Nephron progenitor cell (in vitro differentiated cells): ENCODE measurements at places on chromosomes 1 and 21.

GRCh38 chr1:83741348-83741747, 257.6 kb downstream of the TTLL7 start:
- peak; percentile 44 for DNase-seq

DNA sequence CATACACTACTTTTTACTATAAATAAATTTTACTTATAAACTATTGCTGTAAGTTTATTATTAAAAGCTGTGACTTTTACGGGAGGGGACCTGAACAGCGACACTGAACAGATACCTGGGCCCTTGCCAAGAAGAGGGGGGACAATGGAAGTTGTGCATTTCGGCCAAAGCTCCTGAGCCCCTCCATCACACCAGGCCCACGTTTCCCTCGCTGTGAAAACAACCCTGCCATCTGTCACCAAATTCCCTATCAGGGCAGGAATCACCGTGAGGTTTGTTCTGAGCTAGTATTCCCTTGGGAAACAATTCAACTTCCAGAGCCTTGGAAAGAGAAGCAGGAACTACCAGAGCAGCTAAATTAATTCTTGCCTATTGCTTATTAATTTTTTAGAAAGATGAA, 37.0 kb downstream of the VTCN1 start:
- DNase-seq: no peak

DNA sequence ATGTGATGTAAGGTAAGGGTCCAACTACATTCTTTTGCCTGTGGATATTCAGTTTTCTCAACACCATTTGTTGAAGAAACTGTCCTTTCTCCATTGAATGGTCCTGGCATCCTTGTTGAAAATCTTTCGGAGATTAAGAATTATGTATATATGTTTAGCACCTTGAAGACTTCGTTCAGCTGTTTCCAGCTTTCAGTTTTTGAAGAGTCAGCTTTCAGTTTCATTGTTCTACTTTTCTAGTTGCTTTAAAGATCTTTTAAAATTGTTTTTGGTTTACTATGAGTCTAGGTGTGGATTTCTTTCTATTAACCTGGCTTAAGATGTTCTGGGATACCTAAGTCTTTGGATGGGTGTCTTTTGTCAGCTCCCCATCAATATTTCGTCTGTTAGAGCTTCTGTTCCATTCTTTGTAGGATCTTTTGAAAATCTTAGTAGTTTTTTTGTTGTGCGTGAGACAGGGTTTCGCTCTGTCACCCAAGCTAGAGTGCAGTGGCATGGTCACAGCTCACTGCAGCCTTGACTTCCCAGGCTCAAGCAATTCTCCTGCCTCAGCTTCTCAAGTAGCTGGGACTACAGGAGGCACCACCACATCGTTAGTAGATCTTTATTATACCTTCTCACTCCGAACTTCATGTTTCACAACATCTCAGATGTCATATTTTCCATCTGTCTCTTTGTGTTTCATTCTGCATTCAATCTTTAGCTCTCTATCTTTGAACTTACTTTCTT, 353.5 kb upstream of the B3GALT2 start:
- DNase-seq: no peak

DNA sequence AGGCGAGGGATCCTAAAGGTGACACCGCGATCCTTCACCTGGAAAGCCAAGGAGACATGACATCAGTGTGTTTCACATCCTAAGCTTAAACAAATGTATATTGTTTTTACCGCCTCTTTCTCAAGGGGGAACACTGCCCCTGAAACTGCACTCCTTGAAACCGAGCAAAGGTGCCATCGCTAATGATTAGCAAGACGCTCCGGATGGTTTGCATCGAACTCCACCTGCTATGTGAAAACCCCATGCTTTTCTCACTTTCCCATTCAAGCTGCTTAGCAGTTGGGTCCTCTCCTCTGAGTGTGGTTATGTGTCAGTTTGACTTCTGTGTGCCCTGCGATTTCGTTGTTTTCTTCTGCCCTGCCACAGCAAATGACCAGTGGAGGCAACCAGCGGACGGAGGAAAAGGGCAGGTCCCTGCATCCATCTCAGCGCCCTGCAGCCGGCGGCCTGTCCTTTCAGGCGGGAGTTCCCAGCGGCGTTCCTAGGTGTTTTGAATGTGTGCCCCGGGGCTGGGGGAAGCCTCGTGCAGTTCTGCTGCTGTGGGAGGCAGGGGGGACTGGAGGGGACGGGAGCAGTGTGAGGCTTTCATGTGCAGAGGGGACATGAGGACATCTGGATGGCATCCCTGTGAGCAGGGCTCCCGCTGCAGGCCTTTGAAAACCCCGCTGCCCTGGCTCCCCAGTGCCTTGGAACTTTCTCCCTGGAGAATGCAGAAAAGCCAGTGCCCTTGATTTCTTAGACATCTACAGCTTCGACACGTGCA, 16.1 kb downstream of the ZBTB18 start:
- no peak for DNase-seq

DNA sequence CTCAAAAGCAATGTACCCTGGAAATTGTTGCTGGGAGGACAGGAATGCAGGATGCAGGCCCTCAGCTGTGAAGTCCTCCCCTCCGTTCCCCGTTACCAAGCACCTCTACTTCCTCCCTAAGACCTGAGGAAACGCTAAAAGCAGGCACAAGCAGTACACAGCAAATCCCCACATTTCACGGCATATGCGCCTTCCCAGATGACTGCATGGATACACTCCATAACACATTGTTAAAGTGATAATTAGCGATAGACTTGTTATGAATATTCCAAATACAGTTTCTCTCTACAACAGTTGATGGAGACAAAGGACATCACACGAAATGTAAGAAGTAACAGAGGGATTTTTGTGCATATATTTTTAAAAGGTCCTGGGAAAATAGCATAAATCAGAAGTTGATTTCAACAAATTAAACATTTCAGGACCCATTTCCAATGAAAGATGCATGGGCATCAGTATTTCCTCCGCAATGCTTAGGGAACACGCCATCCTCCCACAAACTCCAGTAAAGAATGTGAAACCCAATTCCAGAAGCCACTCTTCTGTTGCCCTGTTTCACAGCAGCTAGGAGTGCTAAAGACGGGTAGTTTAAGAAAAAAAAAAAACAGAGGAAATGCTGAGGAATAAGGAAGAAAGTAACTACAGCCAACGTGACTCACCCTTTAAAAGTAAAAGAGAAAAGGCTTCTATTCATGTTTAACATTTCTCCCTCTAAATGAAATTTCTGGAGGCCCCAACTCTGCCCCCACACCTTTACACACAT, 75.5 kb downstream of the HIVEP3 start:
- DNase-seq: no peak

GRCh38 chr1:72286401-72286800, 4.1 kb upstream of the NEGR1 start:
- no peak for DNase-seq

DNA sequence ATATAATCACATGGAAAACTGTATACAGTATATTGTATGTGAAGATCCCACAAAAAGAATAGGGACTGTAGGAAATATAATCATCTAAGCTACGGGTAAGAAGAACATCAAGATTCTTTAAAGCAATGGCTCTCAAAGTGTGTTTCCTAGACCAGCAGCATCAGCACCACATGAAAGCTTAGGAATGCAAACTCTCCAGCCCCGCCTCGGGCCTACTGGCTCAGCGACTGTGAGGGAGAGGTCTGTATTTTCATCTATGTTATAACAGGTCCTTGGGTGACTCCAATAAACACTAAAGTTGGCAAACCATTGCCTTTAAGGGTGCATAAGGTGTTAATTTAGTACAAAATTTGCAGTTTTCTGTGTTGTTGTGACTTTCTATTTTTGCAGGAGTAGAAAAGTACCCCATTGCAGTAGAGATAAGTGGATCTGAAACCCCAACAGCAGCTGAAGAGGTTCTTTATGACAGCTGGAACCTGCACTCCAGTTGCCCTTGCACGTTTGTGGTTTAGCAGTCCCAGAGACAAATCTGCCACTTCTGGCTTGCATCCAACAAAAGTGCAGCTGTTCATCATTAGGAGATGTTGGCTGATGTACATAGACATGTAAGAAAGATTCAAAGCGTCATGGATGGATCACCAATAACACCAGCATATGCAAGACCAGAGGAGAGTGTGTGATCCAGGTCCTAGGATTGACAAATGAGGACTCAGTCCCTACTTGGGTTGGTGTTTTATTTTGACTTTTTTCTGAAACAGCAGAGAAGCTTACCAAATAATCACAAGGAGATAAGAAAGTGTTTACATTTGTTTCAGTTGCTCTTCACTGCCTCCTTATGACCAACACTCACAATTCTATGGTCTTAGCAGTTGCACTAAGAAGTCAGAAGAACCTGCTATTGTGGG, 15.9 kb upstream of the IFNAR1 start:
- no peak for DNase-seq

DNA sequence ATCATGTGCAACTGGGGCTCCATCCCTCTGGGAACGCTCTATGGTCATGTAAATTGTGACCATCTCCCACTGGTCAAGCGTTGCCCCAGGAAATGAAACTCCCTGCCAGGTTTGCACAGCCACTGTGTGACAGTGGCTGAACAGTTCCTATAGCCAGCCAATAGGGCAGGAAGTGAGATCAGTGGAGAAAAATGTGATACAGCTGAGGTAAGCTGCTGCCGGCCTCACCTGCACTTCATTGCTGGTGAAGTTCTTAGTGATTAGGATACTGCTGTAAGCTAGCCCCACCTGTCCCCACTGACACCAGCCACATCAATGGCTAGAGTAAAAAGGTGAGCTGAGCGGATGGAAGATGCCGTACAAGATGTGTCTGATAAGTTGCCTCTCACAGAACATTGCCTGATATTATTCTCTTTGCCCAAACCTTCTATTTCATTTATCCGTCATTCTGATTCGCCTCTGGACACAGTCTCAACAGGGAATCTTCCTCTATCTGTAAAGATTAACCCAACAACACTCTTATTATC, 38.4 kb upstream of the CDC42BPA start:
- no peak for DNase-seq
